Cerebellar nuclear complex (tissue), 1 donor: ENCODE measurements at places on chromosomes 1 and 21.

DNA sequence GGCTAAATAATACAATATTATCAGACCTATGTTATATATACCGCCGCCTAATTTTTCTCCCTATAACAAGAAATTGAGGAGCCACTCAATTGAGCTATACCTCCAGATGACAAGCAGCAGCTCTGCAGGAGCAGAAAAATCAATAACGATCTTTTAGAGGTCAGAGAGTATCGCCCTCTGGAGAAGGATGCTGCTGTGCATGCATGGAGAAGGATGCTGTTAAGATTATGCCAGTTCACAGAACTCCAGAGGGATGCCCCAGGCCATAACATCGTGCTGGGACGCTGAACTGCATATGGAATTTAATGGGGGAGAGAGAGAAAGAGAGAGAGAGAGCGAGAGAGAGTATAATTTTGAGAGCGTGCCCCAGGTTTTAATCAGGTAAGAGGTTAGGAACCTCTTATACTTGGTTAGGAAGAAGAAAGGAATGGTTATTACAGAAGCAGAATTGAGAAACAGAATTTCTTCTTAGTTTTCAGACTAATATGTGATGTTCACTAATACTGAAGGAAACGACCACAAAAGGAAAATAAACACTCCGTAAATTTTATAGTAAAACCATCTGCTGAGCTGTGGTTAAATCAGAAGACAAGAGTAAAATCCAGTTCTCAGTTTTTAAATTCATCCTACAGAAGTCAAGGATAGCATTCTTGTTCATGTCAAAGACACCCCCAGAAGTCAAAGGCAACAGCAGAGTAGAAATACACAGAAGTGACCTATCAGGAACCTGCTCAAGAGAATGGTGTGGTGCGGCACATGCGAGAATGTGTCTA, 111.1 kb downstream of the SMYD2 start:
- no peak for DNase-seq

DNA sequence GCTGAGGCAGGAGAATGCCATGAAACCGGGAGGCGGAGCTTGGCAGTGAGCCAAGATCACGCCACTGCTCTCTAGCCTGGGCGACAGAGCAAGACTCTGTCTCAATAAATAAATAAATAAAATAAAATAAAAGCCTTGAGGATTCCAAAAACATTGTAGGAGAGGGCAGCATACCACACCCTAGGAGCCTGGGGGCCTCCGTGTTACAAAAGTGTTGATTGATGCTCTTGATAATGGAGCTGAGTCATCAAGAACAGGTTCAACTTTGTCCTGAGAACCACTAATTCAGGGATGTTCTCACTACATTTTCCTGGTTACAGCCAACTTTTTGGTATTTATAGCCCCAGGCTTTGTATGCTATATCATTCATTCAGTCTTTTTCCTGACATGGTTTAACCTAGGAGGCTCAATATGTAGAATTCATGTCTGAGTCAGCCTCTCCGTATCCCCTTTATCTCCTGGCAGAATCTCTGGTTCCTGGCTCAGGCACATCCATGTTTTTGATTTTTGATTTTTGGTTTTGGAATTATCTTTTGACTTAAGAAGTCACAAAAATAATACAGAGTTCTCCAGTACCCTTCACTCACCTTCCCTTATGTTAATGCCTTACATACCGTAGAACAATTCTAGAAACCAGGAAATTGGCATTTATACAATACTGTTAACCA, 69.4 kb downstream of the LRRC8D start:
- DNase-seq: no peak

- DNase-seq: no peak
These were observed 32.9 kb upstream of the RASAL2 start for GRCh38 chr1:178060789-178061556.

DNA sequence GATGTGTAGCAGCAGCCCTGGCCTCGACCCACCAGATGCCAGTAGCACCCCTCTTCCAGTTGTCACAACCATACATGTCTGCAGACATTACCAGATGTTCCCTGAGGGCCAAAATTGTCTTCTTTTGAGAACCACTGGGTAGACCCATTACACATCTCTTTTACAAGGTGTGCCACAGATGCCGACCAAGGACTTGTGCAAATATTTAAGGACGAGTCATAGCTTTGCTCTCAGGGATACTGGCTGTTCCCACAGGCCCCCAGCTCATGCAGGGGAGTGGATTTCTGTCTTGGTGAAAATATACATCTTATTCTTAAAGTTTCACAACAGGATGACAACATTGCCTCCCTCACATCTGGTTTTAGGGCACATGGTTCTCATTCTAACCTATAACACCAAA, 59.4 kb upstream of the ZBTB18 start:
- DNase-seq: no peak

DNA sequence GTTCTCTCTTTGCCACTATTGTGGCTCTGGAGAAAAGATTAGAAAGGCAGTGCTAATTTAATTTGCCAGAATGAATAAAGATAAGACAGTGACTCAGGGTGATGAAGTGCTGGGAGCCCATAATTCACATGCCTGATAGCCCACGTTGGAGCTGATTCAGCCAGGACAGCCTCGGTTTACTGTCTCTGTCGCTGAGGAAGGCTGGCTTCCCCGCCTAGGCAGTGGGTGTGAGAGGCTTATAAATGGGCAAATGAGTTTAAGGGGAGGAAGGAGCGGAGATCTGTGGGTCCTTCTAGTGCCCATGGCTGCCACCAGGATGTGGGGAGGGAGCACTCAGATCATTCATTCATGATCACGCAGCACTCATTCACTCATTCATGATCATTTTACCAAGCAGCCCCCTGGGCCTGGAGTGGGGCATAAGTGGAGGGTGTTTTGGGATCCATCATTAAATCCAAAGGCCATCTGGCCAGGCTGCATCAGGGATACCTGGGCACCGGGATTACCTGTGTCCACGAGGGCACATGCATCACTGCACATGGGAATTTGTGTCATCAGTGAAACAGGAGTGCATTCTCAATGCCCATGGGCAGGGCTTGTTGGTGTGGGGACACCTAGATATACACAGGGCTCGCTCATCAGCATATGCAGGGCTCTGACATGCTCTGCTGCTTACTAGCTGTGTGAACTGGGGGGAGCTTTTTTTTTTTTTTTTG, 315.4 kb downstream of the MATN1 start:
- no peak for DNase-seq

DNA sequence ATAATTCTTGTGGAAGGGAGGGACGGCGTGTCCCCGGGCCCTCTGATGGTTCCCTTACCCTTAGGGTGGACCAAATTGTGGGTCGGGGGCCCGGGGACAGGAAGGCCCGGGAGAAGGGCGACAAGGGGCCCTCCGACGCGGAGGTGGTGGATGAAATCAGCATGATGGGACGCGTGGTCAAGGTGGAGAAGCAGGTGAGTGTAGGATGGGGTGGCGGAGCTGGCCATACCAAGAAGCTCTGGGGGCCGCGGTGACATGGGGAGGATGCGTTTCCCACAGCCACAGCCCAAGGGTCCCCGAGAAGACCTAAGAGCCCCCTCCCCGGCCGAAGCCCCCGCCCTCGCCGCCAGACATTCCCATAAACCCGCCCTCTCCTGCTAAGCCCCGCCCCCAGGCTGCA, 24.6 kb downstream of the CITED4 start:
- DNase-seq: no peak

DNA sequence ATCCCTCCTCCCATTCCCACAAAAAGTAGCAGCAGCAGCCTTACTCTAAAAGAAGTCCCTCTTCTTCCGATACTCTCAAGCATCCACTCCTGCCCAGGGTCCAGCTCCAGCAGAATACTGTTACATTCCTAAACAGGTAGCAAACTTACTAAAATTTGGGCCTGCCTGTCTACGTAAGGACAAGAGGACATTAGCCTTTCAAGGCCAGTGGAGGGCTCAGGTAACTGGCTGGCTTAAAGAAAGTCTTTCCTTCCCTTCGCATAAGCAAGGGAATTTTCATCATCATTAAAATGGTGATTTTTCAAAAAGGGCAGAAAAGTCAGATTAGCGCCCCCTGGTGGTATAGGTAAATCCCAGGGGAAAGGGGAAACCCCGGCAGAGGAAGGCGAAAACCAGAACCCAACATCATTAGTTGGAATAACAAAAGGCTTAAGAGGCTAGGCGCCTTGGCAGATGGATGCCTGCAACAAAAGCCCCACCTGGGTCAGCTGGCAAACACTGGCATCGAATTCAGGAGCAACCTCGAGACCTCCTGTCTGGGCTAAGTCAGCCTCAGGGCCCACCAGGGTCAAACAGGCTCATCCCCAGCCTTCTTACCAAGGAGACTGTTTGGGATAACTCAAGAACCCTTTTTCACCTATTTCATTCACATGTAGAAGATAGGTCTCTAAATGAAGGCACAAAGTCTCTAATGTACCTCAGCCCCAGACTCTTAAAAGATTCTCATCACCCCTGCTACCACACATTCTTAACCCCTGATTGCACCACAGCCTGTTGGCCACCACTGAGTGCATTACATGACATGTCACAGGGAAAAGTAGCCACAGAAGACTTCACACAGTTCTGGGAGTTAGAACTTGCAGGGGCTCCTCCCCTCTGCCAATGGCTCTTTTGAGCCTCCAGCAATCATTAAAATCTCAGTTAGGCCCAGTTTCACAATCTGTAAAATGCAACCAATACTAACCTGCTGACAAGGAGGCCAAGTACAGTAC, 36.7 kb downstream of the ERI3 start:
- no peak for DNase-seq

DNA sequence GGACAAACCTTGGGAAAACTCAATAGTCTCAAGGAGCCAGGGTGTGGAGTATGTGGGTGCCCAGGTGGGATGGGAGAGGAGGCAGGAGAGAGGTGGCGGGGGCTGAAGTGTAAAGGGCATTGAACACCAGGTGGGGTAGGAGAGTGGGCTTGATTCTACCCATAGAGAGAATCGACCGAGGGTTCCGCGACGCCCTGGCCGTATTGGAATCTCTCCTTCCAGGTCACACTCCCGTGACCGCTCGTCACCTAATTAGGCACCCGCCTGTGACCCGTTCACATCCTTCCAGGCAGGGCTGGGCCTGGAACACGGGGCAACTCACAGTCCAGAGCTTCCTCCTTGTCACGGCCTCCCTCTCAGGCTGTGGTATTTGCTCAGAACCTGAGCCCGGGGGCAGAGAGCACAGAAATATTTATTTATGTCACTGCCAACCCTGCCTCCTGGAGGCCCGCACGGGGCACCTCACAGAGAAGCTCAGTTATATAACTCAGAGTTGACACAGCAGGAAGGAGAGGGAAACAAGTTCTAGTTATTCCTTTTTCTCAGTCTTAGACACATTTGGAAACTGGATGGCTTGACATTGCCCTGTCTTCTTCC, 12.0 kb downstream of the NCMAP start:
- no peak for DNase-seq

- no peak for DNase-seq
These were observed 83.9 kb upstream of the SGIP1 start for GRCh38 chr1:66450043-66450514.

- DNase-seq: no peak
These were observed 23.5 kb upstream of the SYDE2 start for GRCh38 chr1:85224295-85224694.

- no peak for DNase-seq
These were observed 7.5 kb upstream of the TTC22 start for GRCh38 chr1:54808443-54809207.

GRCh38 chr1:110188035-110188618, 22.0 kb upstream of the KCNC4 start:
- DNase-seq: no peak

- no peak for DNase-seq
These were observed 11.2 kb upstream of the MX2 start for GRCh38 chr21:41350436-41351155.

DNA sequence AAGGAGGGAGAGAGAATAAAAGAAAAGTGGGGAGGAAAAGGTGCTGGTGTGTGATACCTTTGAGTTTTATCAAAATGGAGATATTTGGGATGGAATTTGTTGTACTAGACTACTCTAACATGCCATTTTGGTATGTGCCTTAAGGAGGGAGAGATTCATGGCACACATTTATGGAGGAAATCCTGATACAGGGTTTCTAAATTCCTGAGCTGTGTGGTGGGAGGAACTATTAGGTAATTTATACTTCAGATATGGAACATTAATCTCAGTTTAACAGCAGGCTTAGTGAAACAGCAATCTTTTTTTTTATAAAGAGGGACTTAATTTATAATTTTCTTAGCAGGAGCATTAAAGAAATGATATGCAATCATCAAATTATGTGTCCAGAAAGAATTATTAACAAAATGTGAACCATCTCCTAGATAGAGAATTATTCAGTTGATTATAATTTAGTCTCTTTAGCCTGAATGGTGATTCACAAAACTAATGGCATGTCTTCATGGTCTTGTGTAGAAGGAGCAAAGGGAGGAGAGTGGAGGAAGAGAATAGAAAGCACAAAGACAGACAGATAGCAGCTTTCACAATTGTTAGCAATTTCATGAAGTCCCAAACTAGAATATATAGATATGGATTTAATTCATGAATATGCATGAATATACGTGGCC, 301.6 kb downstream of the HLX start:
- DNase-seq: no peak

GRCh38 chr1:240295811-240296210, 204.1 kb downstream of the FMN2 start:
- DNase-seq: no peak

GRCh38 chr1:81304187-81304586, 496.5 kb upstream of the ADGRL2 start:
- DNase-seq: no peak

DNA sequence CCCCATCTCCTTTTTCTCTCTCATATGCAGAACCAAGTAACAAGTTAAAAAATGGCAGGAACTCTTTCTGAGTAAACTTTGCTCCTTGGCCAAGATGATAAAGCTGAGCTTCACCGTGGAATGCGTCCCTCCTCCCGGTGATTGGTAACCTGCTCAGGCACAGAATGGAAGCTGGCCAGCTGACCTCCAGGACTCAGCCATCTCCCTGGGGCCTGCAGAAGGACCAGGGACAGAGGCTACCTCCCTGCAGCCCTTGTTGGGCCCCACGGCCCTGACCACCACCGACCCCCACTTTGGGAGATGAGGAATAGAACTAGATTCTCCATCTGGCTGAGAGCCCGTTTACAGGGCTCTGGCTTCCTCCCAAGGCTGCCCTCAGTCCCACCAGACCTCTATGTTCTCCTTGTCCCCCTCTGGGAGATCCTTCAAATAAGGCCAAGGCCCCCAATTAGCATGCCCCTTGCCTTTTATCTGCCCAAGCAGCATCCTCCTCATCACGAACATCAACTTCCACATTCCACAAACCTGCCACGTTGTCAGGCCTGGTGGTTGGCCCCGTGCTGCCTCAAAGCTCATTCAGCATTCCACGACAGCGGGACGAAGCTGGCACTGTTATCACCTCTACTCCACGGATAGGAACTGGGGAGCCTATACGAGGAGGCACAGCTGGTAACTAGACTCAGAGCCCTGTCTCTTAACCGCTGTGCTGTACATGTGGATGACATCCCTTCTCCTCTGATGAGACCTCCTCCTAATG, 74.2 kb downstream of the CD34 start:
- DNase-seq: no peak
